Fibroblast of pulmonary artery (primary cell): ENCODE measurements at places on chromosomes 3 and 15.

- peak; percentile 78 for DNase-seq
Measured at GRCh38 chr3:39126532-39127071, 19.1 kb downstream of the TTC21A start.

- peak; percentile 40 for DNase-seq
Measured at GRCh38 chr15:56672721-56673120, 60.6 kb downstream of the ZNF280D start.

DNA sequence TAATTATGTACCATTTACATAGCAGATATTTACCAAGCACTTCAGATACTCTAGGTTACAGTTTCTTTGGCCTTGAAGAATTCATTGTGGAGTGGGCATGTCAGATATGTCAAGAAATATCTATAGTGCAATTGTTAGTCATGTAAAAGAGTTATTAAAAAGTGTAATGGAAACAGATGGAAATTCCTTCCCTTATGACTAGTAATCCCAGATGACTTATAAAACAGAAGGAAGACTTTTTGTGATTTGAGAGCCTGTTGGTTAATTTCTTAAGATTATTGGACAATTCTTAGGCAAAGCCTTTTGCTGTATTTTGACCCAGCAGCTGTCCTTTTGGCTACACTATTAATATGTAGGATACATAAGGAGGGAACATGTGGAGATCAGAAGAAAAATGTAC lies 708.9 kb upstream of the NECTIN3 start:
- DNase-seq, result no peak

DNA sequence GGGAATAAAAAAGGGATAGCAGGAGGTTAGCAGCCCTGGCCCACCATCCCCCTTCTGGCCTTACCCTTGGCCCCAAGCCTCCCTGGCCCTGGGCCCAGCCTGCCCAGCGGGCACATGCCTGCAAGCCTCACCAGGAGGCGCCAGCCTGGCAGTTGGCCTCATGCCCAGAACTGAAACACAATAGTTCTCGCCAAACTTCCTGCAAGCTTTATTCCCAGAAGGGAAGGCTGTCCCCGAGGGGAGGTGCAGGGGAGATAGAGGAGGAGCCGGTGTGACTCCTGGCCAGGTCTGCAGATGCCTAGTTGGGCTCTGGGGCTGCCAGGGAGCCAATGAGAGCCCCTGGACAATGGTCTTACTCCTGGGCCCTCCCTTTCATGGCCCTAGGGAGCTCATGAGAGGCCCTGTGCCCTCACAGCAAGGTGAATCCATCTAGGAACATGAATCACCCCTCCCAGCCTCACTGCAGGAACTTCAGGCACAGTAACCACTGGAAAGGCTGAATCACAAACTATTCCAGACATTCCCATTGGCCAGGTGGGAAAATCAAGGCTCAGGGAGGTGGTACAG lies 4.0 kb downstream of the CCDC33 start:
- DNase-seq, result peak; percentile 91

GRCh38 chr15:65028921-65029735 lies at the start of gene MTFMT:
TSS of gene MTFMT (minus strand) at chr15:65029639. CDS start at chr15:65029613, 26 bp downstream.
- peak; percentile 78 for DNase-seq

- DNase-seq, result no peak
Measured at GRCh38 chr3:39234651-39235050, 42.3 kb upstream of the XIRP1 start.

- DNase-seq, result peak; percentile 57
Measured at GRCh38 chr15:42994546-42994945, 74.0 kb upstream of the TTBK2 start.

GRCh38 chr15:48861813-48862431 lies 16.0 kb upstream of the EID1 start:
- DNase-seq, result peak; percentile 86

DNA sequence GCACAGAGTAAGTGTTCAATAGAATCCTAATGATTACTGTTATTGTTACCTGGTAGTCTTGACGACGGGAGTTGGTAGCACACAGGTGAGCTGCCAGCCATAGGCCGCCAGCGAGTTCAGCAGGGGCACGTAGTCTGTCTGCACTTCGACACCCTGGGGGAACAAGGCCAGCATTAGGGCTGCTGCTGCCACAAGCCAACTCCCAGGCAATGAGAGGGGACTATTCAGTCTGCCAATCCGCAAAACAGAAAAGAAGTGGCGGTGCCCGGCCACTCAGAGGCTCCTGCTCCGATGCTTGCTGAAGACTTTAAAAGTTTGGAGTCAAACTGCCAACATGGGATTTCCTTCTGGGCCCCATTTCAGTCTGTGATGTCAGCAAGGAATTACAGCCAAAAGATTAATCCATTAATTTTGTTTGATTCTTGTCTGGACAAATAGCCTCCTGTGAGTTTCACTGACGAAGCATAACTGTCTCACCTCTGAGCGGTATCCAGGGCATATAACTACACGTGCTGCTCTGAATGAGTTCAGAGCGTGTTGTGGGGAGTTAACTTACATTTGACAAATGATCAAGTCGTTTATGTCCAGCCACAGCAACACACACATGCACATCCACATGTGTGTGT lies 61.8 kb downstream of the OXNAD1 start:
- DNase-seq, result no peak

GRCh38 chr3:152574461-152575079 lies 260.4 kb upstream of the P2RY1 start:
- DNase-seq, result peak; percentile 86

- DNase-seq, result peak; percentile 57
Measured at GRCh38 chr3:120894316-120895057, 13.5 kb upstream of the STXBP5L start.

DNA sequence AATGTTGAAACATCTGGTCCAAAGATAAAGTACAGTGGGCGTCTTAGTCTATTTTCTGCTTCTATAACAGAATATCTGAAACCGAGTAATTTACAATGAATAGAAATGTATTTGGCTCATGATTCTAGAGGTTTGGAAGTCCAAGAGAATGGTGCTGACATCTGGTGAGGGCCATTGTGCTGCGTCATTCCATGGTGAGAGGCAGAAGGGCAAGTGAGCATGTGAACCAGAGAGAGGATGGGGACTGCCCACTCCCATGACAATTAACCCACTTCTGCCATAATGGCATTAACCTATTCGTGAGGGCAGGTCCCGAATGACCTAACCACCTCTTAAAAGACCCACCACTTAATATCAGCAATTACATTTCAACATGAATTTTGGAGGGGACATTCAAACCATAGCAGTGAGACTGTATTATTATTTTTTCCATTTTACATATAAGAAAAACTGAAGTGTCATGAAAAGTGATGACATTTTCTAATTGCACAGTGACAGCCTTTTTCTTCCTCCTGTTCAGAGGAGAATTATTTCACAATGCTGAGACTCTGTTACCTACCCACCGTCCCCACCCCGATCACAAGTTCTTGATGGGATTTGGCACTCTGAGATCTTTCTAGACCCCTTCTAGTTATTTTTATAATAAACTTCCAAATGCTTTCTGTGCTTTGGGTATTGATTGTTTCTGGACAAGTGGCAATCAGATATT lies 238.8 kb downstream of the RPLP1 start:
- no peak for DNase-seq

DNA sequence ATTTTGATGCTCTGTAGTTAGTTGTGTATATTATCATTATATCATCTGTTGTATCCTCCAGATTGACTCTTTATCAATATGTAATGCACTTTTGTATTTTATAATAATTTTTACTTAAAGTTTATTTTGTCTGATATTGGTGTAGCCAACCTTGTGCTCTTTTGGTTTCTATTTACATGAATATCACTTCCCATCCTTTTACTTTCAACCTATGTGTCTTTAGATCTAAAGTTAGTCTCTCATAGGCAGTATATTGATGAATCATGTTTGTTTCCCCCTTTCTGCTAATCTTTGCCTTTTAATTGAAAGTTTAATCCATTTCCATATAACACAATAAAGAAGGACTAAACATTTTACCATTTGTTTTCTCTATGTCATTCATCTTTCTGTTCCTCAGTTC lies 28.1 kb upstream of the CD200R1L start:
- no peak for DNase-seq

DNA sequence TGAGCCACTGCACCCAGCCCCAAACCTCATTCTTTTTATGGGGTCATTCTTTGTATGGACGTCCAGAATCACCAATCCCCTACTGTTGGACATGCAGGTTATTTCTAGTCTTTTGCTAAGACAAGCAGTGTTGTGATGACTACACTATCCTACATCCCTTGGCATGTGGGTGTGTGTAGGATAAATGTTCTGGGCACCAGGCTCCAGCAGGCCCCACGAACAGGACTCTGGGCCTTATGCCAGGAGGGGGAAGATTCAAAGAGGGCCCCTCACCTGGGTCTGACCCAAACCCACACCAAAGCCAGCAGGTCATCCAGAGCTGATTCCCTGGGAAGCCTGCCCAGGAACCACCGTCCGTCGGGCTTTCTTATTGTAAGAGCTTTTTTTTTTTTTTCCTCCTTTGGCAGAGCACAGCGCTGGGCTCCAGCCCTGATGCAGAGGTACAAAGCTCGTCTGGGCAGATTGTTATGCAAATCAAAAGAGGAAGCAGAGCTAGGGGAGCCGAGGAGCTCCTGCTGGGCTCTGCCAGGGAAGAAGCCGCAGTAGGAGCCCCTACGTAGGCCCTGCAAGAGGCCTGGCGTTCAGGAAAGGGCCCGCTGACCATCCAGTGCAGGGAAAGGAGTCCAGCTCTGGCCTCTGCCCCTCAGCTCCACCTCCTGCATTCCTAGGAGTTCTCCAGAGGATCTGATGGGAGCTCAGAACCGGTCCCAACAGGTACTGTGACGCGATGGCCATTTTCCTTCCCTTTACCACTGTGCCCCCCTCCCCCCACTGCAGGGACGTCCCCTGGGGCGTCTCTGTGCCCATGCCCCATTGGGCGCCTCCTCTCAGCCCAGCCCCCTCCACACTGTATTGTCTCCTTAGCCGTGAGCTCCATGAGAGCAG lies 29.0 kb upstream of the FURIN start:
- DNase-seq, result peak; percentile 51

GRCh38 chr3:197336348-197336747 lies 37.9 kb upstream of the DLG1 start:
- DNase-seq, result no peak

DNA sequence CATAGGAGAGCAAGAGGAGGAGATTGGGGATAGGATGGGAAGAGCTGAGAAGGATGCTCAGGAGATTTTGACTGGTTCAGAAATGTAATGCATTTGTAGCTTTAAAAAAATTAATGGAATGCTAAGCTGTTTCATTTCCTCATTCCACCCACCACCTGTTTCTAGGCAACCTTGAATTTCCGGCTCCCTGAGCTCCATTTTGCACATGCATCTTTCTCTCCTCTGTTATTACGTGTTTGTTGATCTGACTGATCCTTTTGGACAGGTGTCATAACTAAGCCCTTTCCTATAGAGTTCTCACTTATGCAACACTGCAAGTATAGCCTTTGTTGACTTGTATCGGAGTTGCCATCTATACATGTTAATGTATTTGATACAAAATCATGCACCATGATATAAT lies 4.3 kb downstream of the TMPRSS7 start:
- peak; percentile 22 for DNase-seq

DNA sequence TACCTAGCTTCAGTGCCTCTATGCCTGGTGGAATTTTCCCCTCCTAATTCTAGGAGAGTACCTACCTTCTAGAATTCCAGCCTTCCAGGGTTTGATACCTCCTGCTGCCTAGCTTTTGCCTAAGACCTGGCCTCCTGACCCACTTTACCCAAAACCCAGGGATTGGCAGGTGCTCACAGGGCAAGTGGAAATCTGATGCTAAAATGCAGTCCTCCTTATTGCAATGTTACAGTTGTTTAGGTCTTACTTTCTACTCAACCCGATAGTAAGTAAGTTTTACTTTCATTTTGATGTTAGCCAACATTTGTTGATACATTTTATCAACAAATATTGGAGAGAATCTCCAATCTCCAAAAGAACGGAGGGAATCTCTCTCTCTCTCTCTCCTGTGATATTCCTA lies 275.9 kb downstream of the DOCK3 start:
- DNase-seq, result no peak

- DNase-seq, result peak; percentile 33
Measured at GRCh38 chr3:78660957-78661356, 1106.8 kb downstream of the ROBO1 start.

DNA sequence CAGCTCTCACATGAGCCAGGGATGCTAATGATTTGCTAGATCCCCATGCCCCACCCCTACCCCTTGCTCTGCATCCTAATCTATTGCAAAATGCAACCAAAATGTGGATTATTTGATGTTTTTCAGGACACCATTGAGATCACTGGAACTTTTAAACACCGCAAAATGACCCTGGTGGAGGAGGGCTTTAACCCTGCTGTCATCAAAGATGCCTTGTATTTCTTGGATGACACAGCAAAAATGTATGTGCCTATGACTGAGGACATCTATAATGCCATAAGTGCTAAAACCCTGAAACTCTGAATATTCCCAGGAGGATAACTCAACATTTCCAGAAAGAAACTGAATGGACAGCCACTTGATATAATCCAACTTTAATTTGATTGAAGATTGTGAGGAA lies 29.7 kb downstream of the HDC start:
- DNase-seq, result peak; percentile 24

DNA sequence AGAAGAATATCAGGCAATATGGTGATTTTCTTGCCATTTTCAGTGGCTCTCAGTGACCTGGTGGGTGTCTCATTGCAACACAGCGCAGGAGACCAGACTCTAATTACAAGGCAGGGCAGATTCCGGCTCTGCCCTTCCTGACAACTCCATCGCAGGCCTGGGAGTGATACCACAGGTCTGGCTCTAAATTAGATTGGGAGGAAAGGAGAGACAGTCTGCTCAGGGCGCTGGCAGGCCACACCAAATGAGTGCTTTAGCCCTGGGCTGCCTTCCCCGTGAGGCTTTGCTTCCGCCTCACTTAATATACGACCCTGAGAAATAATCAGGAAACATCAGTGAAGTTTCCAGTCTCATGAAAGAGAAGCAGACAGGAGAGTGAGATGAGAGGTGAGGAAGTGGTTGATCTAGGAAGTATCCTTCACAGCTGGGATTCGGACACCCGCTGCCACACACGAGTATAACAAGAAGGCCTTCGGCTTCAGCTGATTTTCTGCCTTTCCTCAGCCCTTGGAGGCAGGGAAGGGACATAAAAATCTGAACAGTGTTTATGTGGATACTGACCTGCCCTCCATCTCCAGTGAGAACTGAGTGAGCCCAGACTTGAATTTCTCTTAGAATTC lies 73.7 kb upstream of the PROK2 start:
- DNase-seq, result no peak

DNA sequence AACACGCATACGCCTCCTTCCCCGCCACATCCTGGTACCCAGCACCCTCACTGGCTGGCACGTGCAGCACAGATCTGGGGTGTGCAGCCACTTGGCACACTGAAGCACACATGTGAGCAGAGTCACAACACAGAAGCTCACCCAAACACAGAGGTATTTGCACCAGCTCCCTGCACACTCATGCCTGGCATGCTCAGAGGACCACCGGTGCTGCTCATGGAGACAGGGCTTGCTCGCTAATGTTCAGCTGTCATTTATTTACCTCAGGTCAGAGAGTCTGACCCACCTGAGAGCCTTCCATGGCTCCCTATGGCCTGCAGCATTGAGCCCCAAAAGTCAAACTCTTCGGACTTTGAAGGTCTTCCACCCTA lies 70.4 kb downstream of the ADAMTS7 start:
- DNase-seq, result no peak

DNA sequence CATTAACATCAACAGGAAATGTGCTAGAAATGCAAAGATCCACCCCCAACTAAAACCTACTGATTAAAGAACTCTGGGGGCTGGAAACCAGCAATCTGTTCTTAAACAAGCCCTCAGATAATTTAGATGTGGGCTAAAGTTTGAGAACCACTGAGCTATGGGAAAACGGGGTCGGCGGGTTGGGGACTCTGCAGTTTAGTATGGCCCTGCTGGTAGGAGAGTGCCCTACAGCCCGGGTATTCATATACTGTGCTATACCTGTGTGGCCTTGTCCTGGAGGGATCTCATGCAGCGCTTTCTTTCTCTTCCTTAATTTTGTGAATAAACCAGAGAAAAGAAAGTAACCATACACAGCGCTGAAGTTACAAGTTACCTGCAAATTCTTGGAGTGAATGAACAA lies 189.7 kb upstream of the GBE1 start:
- no peak for DNase-seq
